ENCODE measurements at places on chromosomes 16 and 17.
A peak's percentile ranks its signal among the peaks of the same experiment; 100 is the strongest.

- DNase-seq: no peak
Observed at GRCh38 chr17:47221154-47221553, 12.0 kb downstream of the MYL4 start.

GRCh38 chr17:80861418-80861815 lies 130.2 kb upstream of the CHMP6 start:
- no peak for DNase-seq

- DNase-seq: no peak
Observed at GRCh38 chr17:34669511-34669910, 90.1 kb downstream of the TMEM132E start.

DNA sequence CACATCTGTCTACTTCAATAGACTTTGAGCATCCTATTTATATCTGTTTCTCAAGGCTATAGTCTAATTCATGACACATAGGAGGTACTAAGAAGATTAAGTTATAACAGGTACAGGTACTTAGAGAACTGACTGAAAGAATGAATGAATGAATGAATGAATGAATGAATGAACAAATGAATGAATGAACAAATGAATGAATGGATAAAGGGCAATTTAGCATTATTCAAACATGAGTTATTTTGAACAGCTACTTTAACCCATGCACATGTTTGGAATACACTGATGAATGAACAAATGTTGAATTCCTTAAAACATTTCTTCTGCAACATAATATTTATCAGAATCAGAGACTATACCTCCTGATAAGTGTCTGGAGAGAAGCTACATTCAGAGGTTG lies 1165.6 kb upstream of the CDH8 start:
- DNase-seq: no peak

DNA sequence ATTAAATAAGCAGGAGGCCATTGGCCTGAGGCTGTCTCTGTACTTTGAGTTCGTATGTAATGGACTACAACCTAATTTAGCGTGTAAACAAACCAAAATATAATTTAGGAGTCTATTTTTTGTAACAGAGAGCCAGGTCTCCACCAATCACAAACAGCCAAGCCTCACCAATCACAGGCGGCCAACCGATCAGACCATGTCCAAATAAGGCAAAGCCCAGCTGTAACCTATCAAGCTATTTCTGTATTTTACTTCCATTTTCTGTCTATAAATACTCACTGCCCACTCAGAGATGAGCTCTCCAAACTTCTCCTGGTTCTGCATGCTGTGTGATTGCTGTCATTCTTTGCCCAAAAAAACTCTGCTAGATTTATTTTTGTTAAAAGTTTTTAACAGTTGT lies 322.7 kb downstream of the NPIPA8 start:
- DNase-seq: no peak

DNA sequence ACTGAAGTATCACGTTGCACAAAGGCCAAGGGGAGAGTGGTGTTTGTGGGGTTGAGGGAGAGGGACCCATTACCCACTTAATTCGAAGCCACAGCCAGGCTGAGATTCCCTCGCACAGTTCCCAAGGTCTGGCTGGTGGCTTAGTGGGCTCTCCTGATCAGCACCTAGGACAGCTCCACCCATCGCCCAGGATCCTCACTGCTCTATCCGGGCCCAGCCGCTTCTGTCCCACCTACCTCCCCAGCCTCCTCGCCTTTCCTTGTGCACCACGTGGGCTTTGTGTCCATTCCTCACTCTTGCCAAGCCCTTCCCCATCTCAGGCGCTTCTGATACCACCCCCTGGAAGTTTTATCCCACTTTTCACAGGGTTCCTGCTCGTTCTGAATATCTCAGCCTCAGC lies 163.5 kb downstream of the CCT6B start:
- DNase-seq: no peak

- no peak for DNase-seq
Observed at GRCh38 chr17:8074554-8074953, 13.0 kb downstream of the ALOX12B start.

GRCh38 chr17:37740915-37741314 lies 3.9 kb downstream of the HNF1B start:
- no peak for DNase-seq

- DNase-seq: no peak
Observed at GRCh38 chr16:2420035-2420434, 9.2 kb upstream of the CCNF start.

GRCh38 chr17:77444984-77445759 lies 304.4 kb downstream of the SEC14L1 start:
- DNase-seq: peak; percentile 78
